ENCODE measurements at places on chromosomes 12 and 14. TPM values are rescaled to one million over a fixed set of nuclear protein-coding genes. Genes with fewer than 3 reads are reported as not detected.

DNA sequence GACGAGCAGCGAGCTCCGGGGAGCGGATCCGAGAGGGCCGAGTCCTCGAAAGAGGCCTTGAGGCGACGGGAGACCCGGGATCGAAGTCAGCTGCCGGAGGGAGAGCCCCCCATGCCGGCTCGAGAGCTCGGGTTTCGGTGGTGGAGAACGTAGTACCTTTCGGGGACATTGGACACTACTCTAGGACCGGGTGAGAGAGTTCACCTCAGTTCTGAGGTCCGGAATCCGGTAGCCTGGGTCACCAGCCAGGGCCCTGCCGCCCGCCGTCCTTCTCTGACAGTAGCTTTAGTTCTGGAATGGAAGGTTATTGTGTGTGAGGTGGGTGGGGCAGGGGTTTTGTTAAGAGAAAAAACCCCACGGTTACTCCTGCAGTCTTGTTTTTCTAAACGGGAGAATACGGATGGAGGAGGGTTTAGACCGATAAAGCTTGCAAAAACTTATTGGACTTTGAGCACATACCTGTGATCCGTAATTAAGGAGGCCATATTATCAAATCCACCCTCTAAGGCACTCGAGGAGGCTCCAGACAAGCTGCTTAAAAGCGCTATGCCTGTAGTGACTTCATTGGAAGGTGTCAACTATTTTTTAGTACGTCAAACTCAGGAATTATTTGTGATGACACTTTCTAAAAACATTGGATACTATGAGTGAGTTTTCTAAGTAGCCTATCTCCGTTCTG, 765 bp downstream of the SCYL2 start:
- H3K27me3 ChIP-seq: no peaks in the 10 kb centered on the region
- peaks cover 2% of the 10 kb centered on the region for H3K36me3 ChIP-seq
- peak overlapping the region; percentile 87 for H3K27ac ChIP-seq
- peak overlapping the region; percentile 99 for H3K4me3 ChIP-seq
- no peak for DNase-seq

- H3K36me3 ChIP-seq: no peaks in the 10 kb centered on the region
- H3K27ac ChIP-seq: no peak overlapping the region
- no peak for DNase-seq
- peaks cover 7% of the 10 kb centered on the region for H3K27me3 ChIP-seq
Observed at GRCh38 chr12:13238204-13238603, 41.7 kb downstream of the EMP1 start.

GRCh38 chr14:90742729-90743128, 73.5 kb downstream of the TTC7B start:
- DNase-seq: no peak
- H3K4me1 ChIP-seq: no peaks in the 10 kb centered on the region

GRCh38 chr14:27739657-27740156, 1026.9 kb upstream of the FOXG1 start:
- no peak for DNase-seq
- peaks cover 3% of the 10 kb centered on the region for H3K36me3 ChIP-seq
- no peaks in the 10 kb centered on the region for H3K27me3 ChIP-seq
- H3K27ac ChIP-seq: no peak overlapping the region
- H3K4me3 ChIP-seq: no peak overlapping the region
- no peaks in the 10 kb centered on the region for H3K4me1 ChIP-seq

DNA sequence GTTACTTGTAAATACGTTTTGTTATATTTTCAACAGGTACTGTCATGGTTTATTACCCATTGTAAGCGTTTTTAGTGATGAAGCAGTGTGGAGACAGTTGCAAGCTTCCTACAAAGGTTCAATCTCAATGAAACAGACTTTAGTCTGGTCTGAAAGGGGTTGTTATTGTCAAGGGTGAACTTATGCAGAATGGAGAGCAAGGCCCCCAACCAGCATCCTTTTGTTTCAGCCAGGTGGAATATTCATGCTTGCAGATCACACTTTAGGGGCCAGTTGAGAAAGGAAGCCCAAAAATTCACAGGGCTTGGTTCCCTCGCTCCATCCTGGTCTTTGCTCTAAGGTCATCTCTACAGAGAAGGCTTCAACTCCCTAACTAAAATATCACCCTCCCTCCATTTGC, 103.7 kb downstream of the PRICKLE1 start:
- H3K4me1 ChIP-seq: peaks cover 15% of the 10 kb centered on the region
- peaks cover 2% of the 10 kb centered on the region for H3K36me3 ChIP-seq
- no peak overlapping the region for H3K27ac ChIP-seq

GRCh38 chr12:49283541-49284429, 11.2 kb upstream of the PRPH start:
- no peak overlapping the region for H3K4me3 ChIP-seq
- no peaks in the 10 kb centered on the region for H3K4me1 ChIP-seq

DNA sequence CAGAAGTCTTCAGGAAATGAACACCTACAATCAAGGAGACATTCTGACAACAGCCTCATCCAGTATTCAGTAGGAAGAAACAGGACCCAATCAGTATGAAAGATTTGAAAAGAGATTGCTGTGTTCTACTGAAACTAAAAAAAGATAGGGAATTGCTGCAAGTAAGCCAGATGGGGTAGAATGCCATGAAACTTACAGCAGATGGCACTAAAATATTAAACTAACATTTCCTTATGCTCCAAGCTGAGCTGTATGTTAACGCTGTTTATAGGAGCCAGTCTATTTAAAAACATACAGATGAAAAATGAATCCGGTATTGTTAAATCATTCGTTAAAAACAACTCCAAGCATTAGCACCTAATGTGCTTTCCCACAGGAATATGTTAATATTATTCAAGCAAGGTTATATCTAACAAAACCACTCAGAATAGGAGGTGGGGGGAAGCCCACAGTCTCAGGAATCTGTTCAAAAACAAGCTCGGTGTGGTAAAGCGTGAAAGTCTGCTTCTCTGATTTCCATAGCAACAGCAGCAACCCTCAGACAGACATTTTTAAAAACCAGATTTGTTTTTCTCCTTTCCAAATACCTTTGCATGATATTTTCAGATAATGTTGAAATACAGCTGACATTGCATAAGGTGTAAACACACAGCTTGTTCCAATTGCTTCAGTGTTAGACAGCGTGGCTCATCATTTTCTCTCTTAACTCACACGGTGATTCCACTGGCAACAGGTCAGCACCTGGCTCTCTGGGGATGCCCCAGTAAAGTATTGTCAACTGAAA, 131.4 kb upstream of the CCDC175 start:
- DNase-seq: no peak
- H3K27me3 ChIP-seq: peaks cover 22% of the 10 kb centered on the region
- H3K36me3 ChIP-seq: no peaks in the 10 kb centered on the region
- H3K4me3 ChIP-seq: no peak overlapping the region

DNA sequence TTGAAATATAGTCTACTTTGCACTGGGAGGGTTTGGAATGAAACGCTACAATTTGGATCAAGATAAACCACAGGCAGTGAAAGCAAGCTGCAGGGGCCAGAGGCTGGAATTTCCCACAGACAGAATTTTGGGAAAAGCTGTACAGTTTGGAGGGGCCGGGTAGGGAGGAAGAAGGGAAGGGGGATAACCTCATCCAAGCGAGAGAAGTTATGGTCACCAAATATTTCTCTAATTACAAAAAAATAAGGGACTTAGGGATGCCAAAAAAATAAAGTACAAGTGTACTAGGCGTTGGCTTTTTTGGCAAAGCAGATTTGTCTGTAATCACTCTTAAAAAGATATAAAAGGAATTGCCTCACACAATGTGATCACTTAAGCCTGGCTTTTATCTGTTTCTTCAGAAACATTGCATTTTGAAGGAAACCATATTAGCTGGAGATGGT, 31.2 kb upstream of the ADGRD1 start:
- H3K36me3 ChIP-seq: no peaks in the 10 kb centered on the region
- no peak overlapping the region for H3K4me3 ChIP-seq
- H3K27ac ChIP-seq: no peak overlapping the region
- peaks cover 62% of the 10 kb centered on the region for H3K27me3 ChIP-seq

DNA sequence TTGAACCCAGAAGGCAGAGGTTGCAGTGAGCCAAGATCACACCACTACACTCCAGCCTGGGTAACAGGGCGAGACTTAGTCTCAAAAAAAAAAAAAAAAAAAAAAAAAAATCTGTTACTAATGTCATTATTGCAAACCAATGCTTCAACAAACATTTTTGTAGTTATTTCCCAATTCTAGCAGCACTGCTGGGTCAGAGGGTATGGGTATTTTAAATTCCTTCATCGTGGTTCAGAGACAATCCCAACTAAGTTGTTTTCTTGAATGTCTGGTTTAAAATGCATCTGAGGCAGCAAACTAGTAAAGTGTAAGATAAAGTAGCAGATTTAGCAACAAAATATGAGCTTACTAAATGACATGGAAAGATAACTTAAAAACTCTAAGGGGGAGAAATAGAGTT, 65.6 kb downstream of the FERMT2 start:
- no peaks in the 10 kb centered on the region for H3K4me1 ChIP-seq
- no peaks in the 10 kb centered on the region for H3K36me3 ChIP-seq
- H3K27me3 ChIP-seq: no peaks in the 10 kb centered on the region
- H3K4me3 ChIP-seq: no peak overlapping the region
- no peak overlapping the region for H3K27ac ChIP-seq

GRCh38 chr12:10721651-10722501, 1.2 kb downstream of the YBX3 start:
- peaks cover 13% of the 10 kb centered on the region for H3K36me3 ChIP-seq
- H3K4me1 ChIP-seq: peaks cover 39% of the 10 kb centered on the region
- peaks cover 26% of the 10 kb centered on the region for H3K27me3 ChIP-seq
- peak overlapping the region; percentile 99 for H3K4me3 ChIP-seq
- peak; percentile 52 for DNase-seq

DNA sequence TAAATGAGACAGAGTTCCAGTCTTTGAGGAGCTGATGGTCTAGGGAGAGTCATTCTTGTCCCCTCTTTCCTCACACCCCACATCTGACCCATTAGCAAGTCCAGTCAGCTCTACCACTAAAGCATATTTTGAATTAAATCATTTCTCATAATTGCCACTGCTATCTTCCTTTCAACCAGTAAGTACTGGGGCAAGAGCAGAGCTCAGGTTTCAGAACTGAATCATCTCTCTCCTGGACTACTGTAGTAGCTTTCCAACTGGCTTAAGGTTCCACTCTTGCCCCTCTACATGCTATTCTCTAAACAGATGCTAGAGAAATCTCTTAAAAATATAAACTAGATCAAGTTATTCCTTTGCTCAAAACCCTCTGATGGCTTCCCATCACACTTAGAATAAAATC, 218.3 kb downstream of the TTC6 start:
- no peaks in the 10 kb centered on the region for H3K36me3 ChIP-seq
- no peak overlapping the region for H3K4me3 ChIP-seq
- DNase-seq: no peak
- no peak overlapping the region for H3K27ac ChIP-seq
- H3K4me1 ChIP-seq: no peaks in the 10 kb centered on the region

DNA sequence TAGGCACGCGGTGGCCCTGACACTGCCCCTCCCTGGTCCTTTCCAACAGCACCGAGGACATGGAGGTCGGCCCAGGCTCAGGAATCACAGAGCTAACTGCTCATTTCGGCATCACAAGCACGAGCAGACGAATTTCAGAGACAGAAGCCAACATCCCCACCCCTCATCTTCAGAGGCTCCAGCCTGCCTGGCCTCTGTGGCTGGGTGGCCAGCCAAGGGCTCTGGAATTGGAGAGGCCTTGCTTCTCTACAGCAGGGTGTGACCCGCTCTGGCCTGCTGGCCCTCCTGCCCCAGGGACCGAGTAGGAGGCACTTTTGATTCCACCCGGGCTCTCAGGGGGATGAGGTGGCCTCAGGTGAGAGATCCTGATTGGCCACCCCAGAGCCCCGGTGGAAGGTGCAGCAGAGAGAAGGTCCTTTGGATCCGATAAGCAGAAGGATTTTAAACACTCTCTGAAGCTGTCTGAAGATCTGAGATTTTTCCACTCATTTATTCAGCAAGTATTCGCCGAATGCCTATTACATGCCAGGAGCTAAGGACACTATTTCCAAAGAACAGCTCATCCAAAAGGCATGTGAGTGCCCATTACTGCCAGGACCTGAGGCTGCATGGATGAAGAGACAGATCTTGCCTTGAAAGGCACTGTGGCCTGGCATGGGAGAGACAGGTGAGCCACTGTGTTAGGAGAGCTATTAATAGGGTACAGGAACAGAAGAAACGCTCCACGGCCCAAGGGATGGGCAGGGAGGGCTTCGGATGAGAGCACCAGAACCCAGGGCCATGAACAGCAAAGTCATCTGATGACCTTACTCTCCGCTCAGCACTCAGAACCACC, 10.2 kb downstream of the BAG5 start:
- H3K27me3 ChIP-seq: no peaks in the 10 kb centered on the region
- no peak for DNase-seq
- H3K36me3 ChIP-seq: no peaks in the 10 kb centered on the region
- H3K27ac ChIP-seq: no peak overlapping the region
- H3K4me1 ChIP-seq: no peaks in the 10 kb centered on the region

DNA sequence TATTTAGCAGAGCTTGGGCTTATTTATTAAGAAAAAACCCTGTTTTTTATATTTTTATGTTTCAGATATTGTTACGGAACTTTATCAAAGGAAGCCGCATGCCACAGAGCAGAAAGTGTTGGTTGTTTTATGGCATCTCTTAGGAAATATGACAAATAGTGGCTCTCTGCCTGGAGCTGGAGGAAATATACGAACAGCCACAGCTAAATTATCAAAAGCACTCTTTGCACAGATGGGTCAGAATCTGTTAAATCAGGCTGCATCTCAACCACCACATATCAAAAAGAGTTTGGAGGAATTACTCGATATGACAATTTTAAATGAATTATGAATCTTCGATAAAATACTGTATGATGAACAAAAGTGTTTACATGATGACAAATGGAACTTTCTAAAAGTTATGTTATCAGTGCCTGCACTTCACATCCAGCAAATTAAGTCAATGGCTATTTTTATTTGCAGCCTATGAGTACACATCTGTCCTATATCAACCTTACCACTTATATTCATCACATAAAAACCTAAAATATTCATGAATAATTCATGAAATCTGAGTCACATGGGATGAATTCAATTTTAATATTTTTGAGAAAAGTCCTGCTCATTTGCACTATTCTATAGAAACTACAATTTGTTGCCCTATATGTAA, 10.6 kb upstream of the PRPF39 start:
- H3K36me3 ChIP-seq: no peaks in the 10 kb centered on the region
- no peak for DNase-seq
- H3K4me1 ChIP-seq: no peaks in the 10 kb centered on the region
- H3K27ac ChIP-seq: no peak overlapping the region
- H3K27me3 ChIP-seq: no peaks in the 10 kb centered on the region

- no peak overlapping the region for H3K27ac ChIP-seq
- H3K4me1 ChIP-seq: no peaks in the 10 kb centered on the region
- no peaks in the 10 kb centered on the region for H3K27me3 ChIP-seq
- no peak for DNase-seq
- H3K36me3 ChIP-seq: no peaks in the 10 kb centered on the region
- H3K4me3 ChIP-seq: no peak overlapping the region
Observed at GRCh38 chr14:87630846-87631245, 362.1 kb downstream of the GALC start.

GRCh38 chr12:59142183-59142790, 222.0 kb upstream of the LRIG3 start:
- no peak overlapping the region for H3K4me3 ChIP-seq
- no peak overlapping the region for H3K27ac ChIP-seq
- no peaks in the 10 kb centered on the region for H3K36me3 ChIP-seq
- H3K4me1 ChIP-seq: no peaks in the 10 kb centered on the region

The RNASE3 gene
- total RNA-seq: not detected

The ERG28 gene
- total RNA-seq: 15.5 TPM

The SLC4A8 gene
- total RNA-seq: 1.9 TPM

The BRAP gene
- total RNA-seq: 20.2 TPM

The PLEKHG7 gene
- total RNA-seq: not detected

The ANO2 gene
- not detected for total RNA-seq

The KRT71 gene
- not detected for total RNA-seq

The RHOJ gene
- total RNA-seq: not detected

The CFAP54 gene
- total RNA-seq: 0.24 TPM

The SERPINA9 gene
- not detected for total RNA-seq

The DNAH10 gene
- total RNA-seq: 0.46 TPM
